GM12892 (cell line): ENCODE measurements at places on chromosomes 1 and 21.

- no peak for DNase-seq
These were observed 27.4 kb upstream of the GJA9 start for GRCh38 chr1:38908821-38909220.

DNA sequence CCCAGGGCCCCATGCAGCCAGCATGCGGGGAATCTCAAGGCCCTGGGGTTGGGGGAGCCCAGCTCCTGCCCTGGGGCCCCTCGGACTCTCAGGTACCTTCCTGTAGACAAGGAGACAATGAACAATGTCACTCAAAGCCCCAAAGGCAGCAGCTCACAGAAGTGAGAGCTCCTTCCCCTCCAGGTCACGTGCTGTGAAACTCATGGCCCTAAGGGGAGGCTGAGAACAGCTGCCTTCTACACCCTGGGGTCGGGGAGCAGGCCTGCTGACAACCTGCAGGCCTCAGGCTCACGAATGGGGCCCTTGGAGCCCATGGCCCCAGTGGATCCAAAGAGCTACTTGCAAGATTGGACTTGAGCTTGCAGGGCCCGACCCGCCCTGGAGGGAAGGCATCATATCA is 3.2 kb downstream of the MEGF6 start:
- no peak for DNase-seq

GRCh38 chr1:176904057-176904751 is 260.3 kb downstream of the ASTN1 start:
- DNase-seq: no peak

DNA sequence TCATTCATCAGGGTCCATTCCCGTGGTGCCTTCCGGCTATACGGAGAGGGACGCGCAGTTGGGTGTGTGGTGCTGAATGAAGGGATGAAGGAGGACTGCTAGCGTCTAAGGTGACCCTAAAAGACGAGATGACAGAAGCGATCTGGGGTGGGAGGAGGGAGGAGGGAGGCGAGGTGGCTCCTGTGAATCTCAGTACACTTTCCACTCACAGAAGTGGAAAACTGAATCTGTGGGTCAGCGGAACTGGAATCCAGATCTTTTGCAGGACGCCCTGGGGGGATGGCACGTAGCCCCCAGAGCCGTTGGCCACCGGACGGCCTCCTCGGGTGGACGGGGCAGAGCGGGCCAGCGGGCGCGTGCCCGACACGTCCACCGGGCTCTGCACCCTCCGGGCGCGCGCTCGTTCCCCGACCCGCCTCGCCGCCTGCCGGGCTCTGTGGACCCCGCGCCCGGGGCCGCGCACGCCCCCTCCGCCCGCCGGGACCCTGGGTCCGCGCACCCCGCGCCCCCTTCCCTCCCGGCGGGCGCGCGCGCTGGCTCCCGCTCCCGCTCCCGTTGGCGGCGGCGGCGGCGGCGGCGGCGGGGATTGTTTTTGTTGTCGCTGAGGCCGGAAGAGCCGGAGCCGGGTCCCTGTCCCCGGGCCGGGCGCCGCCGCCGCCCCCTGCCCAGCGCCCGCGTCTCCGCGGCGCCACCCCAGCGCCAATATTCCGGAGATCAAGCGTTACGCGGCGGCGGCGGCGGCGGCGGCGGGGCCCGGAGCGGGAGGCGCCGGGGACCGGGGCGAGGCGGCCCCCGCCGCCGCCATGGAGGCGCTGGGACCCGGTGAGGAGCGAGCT is at the start of gene AGO4:
AGO4 (plus strand) TSS at position 403 of the 836 bp plus-strand sequence; CDS start at position 804, 401 bp downstream.
- DNase-seq: peak; percentile 47

GRCh38 chr1:61050541-61051442 is 31.6 kb upstream of the NFIA start:
- no peak for DNase-seq

DNA sequence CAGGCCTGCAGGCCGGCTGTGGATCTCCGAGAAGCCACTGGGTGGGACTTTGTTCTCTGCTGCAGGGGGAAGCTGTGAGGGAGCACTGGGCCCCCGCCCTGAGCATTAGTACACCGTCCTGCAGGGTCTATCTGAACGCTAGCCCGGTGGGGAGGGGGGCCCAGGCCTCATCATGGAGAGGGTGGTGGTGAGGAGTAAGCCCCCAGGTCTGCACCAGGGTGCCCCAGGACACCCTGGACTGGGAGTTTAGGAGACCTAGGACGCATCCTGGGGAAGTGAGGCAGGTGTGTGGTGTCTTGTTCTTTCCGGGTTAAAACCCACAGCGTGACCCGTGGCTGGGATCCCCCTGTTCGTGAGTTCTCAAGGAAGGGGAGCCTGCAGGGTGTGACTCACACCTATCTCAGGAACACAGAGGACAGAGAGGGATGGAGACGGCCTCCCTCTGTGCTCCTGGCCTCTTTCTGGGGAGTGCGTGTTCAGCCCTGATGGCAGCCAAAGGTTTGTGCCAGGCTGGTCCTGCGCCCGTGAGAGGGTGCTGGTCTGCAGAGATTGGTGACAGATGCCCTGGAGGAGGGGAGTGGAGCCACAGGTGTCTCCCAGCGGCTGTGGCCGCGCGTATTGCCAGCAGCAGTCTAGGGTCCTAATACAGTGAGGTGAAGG is 44.8 kb downstream of the AGPAT3 start:
- DNase-seq: no peak

GRCh38 chr1:58903514-58904298 is 119.9 kb upstream of the JUN start:
- peak; percentile 66 for DNase-seq

- no peak for DNase-seq
These were observed 890.2 kb upstream of the B3GALT2 start for GRCh38 chr1:194076646-194077045.

GRCh38 chr1:42172381-42173133 is 8.0 kb upstream of the GUCA2A start:
- no peak for DNase-seq

DNA sequence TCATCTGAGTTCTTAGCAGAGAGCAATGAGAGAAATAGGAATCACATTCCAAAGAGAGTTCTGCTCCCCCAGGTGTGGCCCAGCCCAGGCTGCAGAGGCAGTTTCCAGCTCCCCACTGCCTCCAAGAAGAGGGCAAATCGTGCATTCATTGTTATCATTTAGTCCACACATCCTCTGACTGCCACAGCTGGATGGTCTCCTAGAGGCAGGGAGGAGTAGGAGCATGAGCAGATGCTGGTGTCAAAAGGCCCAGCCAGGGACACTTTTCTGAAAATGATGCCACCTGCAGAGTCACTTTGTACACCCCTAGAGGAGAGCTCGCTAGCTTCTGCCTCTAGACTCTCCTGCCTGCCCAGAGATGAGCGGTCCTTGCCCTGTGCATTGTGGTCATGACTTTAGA is 33.6 kb upstream of the GNPAT start:
- DNase-seq: no peak

- DNase-seq: no peak
These were observed 461.7 kb downstream of the PTPRU start for GRCh38 chr1:29698033-29698432.

DNA sequence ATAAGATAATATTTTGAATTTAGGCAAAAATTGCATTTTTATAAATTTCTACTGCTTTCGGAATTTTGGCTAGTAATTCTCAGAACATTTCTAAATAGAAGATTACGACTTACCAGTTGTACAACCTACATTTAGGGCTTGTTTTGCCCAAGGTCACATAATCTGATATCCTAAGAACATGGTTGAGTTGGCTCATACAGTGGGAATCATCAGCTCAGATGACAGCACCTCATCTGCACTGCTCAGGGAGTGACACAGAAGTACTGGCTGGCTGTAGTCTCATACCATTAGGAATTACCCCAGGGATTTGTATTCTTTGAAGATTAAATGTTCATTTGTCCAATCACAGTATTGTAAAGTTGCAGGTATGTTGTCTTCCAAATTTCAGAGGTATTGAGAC is 217.6 kb downstream of the ADGRL2 start:
- no peak for DNase-seq

DNA sequence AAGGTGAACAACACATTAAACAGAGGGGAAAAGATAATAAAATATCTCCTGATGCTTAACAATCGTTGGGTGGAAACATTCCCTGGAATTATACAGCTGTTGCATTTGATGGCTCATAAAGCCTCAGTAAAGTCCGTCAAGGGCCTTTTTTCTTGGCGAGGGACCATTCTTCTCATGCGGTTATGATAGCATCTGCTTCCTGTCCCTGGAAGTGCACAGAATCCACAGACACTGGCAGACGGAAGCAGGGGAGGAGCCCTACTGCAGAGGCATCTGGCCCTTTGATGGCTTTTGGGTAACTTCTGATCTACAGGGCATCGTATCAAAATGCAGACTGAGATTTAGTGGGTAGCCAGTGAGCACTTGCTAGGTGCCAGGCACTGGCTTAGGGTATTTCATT is 286.9 kb downstream of the KIF26B start:
- no peak for DNase-seq

GRCh38 chr1:50631161-50631560 is 207.9 kb upstream of the DMRTA2 start:
- DNase-seq: no peak
